Activated CD8-positive, alpha-beta memory T cell treated with anti-CD3 and anti-CD28 coated beads for 24 hours (primary cell): ENCODE measurements at places on chromosomes 6 and 20.

- no peak for DNase-seq
These were observed 13.1 kb upstream of the POPDC3 start for GRCh38 chr6:105192707-105193465.

DNA sequence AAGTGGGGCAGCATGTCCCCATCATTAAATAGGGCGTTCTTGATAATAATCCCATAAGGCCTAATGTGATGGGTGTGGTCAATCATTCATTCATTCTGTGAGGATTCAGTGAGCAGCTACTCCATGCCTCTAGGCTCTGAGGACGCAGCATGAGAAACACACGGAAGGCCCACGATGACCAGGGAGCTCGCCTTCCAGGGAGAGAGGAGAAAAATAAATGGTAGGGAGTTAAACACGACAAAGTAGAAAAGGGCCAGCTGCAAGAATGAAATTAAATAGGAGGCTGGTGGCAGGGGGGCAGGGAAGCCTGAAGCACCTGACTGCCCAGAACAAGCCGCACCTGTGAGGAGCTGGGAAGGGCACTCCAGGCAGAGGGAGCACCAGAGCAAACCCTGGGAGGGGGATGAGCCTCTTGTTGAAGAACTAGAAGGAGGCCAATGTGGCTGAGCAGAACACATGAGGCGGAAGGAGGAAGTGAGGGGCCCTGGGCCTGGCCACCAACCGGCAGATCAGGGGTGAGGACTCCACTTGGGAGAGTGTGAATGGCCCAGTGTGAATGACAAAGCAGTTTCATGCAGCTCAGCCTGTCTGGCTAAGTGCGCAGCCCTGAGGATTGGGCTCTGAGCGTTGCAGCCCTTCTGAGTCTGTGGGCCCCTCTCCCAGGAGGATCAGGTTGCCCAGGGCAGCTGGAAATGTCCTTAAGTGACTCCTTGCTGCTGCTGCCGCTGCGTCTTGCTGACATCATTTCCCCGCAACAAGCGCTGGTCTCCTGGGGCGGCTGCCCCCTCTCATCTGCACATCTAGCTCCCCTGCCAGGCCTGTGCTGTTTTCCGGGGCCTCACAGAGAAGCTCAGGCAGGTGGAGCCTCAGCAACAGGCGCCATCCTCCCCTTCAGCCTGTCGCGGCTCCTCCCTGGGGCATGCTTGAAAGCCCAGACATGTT lies 99.9 kb downstream of the CDH26 start:
- peak; percentile 74 for DNase-seq

- DNase-seq: peak; percentile 62
These were observed 237.5 kb downstream of the CD83 start for GRCh38 chr6:14354919-14355572.

DNA sequence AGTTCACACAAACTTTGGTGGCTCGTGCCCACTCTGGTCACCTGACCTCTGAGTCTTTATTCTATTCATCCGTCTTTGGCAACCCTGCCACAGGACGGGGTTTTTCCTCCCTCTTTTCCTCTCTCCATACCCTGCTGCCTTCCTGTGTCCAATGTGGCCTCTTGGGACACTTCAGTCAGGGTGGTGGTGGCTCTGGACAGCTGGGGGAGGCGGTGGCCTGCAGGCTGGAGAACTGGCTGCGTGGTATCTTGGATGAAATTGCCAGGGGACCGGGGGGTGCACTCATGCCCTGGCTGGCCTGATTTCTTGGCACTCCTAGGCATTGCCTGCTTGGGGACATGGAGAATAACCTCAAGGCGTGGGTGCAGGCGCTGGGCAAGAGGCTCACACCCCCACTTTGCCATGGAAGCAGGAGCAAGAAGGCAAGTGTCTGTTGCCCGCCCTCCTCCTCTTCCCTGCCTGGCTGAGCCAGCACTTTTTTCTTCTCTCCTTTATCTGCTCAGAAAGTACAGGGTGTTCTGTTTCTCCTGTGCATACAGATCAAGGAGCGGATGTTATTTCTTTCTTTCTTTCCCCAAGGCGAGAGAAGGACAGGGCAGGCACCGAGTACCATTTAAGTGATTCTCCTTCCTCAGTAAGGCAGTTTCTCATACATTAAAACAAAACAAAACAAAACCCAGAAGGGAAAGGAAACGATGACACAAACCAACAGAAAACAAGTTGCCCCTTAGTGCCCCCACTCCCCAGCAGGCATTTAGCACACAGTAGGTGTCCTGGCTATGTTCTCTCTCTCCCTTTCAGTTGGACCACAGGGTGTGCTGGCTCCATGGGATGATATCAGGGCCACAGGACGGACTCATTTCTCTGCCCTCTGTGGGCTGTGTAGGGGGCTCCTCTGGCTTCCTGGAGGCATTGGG lies 155.5 kb upstream of the RNF24 start:
- DNase-seq: no peak

- DNase-seq: no peak
These were observed 199.4 kb downstream of the FOXA2 start for GRCh38 chr20:22384978-22385377.

- no peak for DNase-seq
These were observed 30.5 kb downstream of the CNR1 start for GRCh38 chr6:88135578-88136114.

DNA sequence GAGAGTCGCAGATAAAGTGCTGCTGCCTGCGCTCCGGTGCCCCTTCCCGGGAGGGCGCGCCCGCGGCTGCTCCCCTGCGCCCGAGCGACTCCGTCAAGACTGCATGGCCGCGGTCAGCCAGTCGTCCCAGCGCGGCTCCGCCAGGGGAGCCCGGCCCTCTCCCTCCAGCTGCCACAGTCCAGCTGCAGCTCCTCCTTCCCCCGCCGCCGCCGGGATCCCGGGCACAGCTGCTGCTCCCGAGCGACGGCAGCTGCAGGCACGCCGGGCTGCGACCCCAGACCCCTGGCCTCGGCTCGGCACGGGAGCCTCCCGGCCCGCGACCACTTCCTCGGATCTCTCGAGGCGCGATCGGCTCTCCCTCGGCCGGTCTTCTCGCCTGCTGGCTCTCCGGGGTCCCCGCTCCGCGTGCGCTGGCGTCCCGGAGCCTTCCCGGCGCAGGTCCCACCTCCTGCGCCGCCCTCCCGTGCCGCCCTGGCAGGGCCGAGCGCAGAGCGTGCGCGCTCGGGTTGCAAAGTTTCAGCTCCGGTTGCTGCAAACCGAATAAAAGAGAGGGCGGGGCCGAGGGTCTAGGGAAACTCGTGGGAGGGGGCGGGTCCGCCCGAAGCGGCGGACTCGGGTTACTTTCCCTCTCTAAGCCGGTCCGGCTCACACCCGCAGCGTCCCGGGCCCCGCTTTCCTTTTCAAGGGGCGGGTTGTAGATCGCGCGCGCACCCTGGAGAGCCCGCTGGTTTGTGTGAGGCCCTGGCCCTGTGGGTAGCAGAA lies at the start of gene CNKSR3:
Gene CNKSR3, minus strand, starts transcription at position 542 of the 762 bp plus-strand sequence. CDS start 571 bp downstream, outside the sequence.
- peak; percentile 74 for DNase-seq

GRCh38 chr6:54366667-54367327 lies 58.6 kb downstream of the TINAG start:
- no peak for DNase-seq
